A549 treated with RU486 at 1 μM for 4 hours (cell line): ENCODE measurements at places on chromosomes 7 and 10. TPM values are rescaled to one million over a fixed set of nuclear protein-coding genes. Genes with fewer than 3 reads are reported as not detected.

SUPV3L1 gene
- 34.9 to 49.1 TPM (median 37.8 TPM) in 5 replicates for total RNA-seq

GPR141 gene
- 0.10 TPM in 1 of 5 replicates, not detected in the others for total RNA-seq

GATA3 gene
- total RNA-seq: 4.0 to 6.6 TPM (median 5.3 TPM) in 5 replicates

HOXA1 gene
- total RNA-seq: 2.2 to 4.1 TPM (median 3.5 TPM) in 5 replicates

FRMPD2 gene
- 0.02 to 0.11 TPM in 2 of 5 replicates, not detected in the others for total RNA-seq

CTBP2 gene
- total RNA-seq: 90.3 to 108 TPM (median 106 TPM) in 5 replicates

ITGA8 gene
- total RNA-seq: not detected in 5 replicates

TMEM236 gene
- total RNA-seq: 0.03 to 0.07 TPM (median 0.06 TPM) in 5 replicates

ETV1 gene
- 2.0 to 4.0 TPM (median 3.0 TPM) in 5 replicates for total RNA-seq

ZNF800 gene
- 6.2 to 12.0 TPM (median 11.3 TPM) in 5 replicates for total RNA-seq

RASSF4 gene
- 1.1 to 2.0 TPM (median 1.4 TPM) in 5 replicates for total RNA-seq

GIMAP7 gene
- not detected in 5 replicates for total RNA-seq

CUBN gene
- 0.02 to 0.30 TPM (median 0.03 TPM) in 5 replicates for total RNA-seq

FAM131B gene
- total RNA-seq: 0.33 to 0.71 TPM (median 0.46 TPM) in 5 replicates

NRCAM gene
- total RNA-seq: 51.0 to 98.3 TPM (median 91.5 TPM) in 5 replicates

SEPTIN7 gene
- 131 to 245 TPM (median 212 TPM) in 5 replicates for total RNA-seq

AKR1C8 gene
- 0.21 TPM in 1 of 5 replicates, not detected in the others for total RNA-seq

SFRP4 gene
- total RNA-seq: 3.3 to 6.9 TPM (median 4.5 TPM) in 5 replicates

BHLHA15 gene
- 0.29 to 0.54 TPM (median 0.43 TPM) in 4 of 5 replicates, not detected in the other for total RNA-seq

IDI2 gene
- total RNA-seq: 0.09 TPM in 1 of 5 replicates, not detected in the others

RNF32 gene
- 0.77 to 2.1 TPM (median 1.2 TPM) in 5 replicates for total RNA-seq

CALHM3 gene
- total RNA-seq: 0.35 to 0.53 TPM (median 0.41 TPM) in 5 replicates

NUDT1 gene
- total RNA-seq: 84.5 to 112 TPM (median 106 TPM) in 5 replicates

LHFPL3 gene
- total RNA-seq: not detected in 5 replicates

LIPM gene
- total RNA-seq: not detected in 5 replicates

EGR2 gene
- total RNA-seq: 0.29 to 0.75 TPM (median 0.38 TPM) in 5 replicates

NPY4R2 gene
- total RNA-seq: 14.5 to 28.2 TPM (median 22.2 TPM) in 5 replicates

PVRIG gene
- total RNA-seq: not detected in 5 replicates

SPDYE2B gene
- not detected in 5 replicates for total RNA-seq

ANKRD61 gene
- total RNA-seq: 0.50 to 0.69 TPM (median 0.54 TPM) in 5 replicates

SMARCD3 gene
- 9.3 to 11.4 TPM (median 10.4 TPM) in 5 replicates for total RNA-seq

EIF5AL1 gene
- total RNA-seq: 2.1 to 3.7 TPM (median 3.1 TPM) in 5 replicates

OPALIN gene
- not detected in 5 replicates for total RNA-seq

SEMA4G gene
- 8.3 to 11.0 TPM (median 9.7 TPM) in 5 replicates for total RNA-seq

SNCG gene
- 9.3 to 15.3 TPM (median 13.4 TPM) in 5 replicates for total RNA-seq

ABI1 gene
- total RNA-seq: 47.9 to 57.5 TPM (median 56.0 TPM) in 5 replicates
